ENCODE measurements at places on chromosomes 12 and 14.

DNA sequence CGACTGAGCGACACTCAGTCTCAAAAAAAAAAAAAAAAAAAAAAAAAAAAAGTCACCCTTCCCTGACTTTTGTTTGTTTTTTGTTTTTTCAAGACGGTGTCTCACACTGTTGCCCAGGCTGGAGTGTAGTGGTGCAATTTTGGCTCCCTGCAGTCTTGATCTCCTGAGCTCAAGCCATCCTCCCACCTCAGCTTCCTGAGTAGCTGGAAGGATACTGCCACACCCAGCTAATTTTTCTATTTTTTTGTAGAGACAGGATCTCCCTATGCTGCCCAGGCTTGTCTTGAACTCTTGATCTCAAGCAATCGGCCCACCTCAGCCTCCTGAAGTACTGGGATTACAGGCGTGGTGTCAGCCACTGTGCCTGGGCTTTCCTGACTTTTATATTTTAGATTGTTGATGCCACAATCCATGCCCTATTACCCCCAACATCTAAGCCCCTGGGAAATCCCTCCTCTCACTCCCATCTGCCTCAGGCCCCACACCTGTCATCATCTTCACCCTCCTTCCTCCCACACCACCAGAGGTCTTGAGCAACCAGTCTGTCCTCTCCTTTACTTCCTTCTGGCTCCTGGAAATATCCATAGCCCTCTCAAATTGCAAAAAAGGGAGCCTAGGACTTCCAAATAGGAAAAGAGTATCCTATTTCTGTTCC, 7.8 kb downstream of the IKZF4 start:
- H3K36me3 ChIP-seq = peaks cover 22% of the 10 kb centered on the region
- peaks cover 13% of the 10 kb centered on the region for H3K4me1 ChIP-seq
- DNase-seq = peak; percentile 84
- H3K27me3 ChIP-seq = no peaks in the 10 kb centered on the region

GRCh38 chr14:95185033-95185766, 27.9 kb upstream of the DICER1 start:
- no peaks in the 10 kb centered on the region for H3K36me3 ChIP-seq
- peaks cover 11% of the 10 kb centered on the region for H3K4me1 ChIP-seq
- no peak for DNase-seq
- H3K4me3 ChIP-seq = no peak overlapping the region
- no peak overlapping the region for H3K27ac ChIP-seq

DNA sequence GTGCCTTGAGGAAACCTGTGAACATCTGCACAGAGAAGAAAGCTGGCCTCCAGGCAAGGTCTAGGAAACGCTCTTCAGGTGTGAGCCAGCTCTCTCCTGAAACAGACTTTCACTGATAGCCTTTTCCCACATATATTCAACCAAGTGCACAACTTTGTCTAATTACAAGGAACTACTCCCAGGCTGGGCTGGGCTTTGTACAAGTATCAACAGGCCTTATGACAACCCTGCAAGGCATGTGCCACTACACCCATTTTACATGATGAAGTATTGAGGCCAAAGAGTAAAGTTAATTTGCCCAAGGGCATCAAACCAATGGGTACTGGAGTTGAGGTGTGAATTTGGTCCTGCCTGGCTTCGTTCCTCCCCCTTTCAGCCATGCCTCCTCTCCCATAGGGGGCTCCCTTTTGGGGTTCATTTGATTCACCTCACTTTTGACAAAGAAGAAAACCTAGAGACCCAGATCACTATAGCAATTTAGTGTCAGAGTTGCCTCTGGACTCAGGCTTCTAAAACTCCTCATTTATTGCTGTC, 2.1 kb downstream of the CSRP2 start:
- DNase-seq = no peak
- H3K27me3 ChIP-seq = no peaks in the 10 kb centered on the region
- H3K27ac ChIP-seq = no peak overlapping the region

- H3K4me3 ChIP-seq = no peak overlapping the region
- DNase-seq = peak; percentile 98
- H3K4me1 ChIP-seq = peaks cover 24% of the 10 kb centered on the region
- H3K27ac ChIP-seq = peak overlapping the region; percentile 46
- H3K36me3 ChIP-seq = no peaks in the 10 kb centered on the region
Measured at GRCh38 chr12:49868952-49869815, 26.3 kb upstream of the BCDIN3D start.

DNA sequence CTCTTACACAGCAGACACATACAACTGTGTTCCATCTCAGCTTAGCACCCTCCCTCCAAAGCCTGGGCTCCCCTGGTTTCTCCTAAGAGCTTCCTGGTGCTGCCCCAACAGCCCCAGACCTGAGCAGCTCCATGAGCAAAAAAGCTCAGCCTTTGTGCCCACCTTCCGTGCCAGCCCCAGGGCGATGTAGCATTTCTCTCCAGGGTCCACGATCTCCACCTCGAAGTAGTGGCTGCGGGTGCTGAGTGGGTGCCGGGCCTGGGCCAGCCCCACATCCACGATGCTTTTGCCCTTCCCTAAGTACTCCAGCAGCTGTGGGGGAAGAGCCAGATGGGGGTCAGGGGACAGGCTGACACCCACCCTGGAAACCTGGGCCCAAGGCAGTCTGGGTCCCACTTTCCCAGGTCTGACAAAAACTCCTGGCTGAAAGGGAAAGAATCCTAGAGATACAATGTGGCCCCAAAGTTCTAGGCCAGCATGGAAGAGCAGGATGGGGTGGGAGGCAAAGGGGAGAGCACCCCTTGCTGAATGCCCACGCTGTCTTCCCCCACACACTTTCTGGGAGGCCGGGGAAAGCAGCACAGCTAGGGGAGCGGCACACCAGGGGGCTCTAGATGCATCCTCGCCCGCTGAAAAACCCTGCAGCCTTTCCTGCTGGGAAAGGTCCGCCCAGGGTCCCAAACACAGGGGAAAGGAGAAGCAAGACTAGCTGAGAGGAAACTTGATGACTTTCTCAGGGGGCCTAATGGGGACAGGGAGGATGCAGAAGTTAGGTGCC, 11.0 kb downstream of the SPRYD3 start:
- peaks cover 72% of the 10 kb centered on the region for H3K4me1 ChIP-seq
- peak; percentile 87 for DNase-seq
- no peaks in the 10 kb centered on the region for H3K27me3 ChIP-seq
- peak overlapping the region; percentile 27 for H3K27ac ChIP-seq
- H3K36me3 ChIP-seq = peaks cover 59% of the 10 kb centered on the region

DNA sequence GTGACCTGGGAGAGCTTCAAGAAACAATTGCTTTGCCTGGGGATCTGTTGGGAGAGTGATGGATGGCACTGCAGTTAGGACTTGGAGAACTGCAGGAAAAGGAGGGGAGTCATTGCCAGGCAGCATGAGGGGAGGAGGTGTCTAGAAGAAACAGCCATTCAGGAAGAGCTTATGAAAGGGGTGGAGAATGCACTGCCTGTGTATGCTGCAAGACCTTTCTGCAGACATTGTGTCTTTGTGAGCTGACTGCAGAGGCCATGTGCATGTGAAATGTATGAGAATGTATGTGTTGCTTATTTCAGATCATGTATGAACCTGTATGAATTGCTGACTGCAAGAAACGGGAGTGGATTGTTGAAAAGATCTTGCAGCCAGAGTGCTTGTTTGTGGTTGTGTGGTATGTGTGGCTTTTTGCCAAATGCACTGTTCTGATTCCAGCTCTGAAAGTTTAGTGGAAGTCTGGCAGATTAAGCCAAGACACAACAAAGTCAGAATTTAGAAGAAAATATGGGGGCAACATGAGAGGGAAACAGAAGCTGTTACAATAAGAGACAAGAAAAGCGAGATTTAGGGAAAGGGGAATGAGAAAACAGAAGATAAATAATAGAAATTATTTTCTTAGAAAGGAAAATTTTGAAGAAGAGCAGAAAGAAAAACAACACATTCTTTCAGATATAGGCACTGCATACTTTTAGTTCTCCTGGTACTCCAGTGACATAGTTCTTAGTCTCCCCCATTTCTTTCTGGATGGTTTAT, 9.8 kb upstream of the RIMKLB start:
- H3K4me1 ChIP-seq = peaks cover 13% of the 10 kb centered on the region
- peak overlapping the region; percentile 12 for H3K4me3 ChIP-seq
- H3K27ac ChIP-seq = peak overlapping the region; percentile 8

DNA sequence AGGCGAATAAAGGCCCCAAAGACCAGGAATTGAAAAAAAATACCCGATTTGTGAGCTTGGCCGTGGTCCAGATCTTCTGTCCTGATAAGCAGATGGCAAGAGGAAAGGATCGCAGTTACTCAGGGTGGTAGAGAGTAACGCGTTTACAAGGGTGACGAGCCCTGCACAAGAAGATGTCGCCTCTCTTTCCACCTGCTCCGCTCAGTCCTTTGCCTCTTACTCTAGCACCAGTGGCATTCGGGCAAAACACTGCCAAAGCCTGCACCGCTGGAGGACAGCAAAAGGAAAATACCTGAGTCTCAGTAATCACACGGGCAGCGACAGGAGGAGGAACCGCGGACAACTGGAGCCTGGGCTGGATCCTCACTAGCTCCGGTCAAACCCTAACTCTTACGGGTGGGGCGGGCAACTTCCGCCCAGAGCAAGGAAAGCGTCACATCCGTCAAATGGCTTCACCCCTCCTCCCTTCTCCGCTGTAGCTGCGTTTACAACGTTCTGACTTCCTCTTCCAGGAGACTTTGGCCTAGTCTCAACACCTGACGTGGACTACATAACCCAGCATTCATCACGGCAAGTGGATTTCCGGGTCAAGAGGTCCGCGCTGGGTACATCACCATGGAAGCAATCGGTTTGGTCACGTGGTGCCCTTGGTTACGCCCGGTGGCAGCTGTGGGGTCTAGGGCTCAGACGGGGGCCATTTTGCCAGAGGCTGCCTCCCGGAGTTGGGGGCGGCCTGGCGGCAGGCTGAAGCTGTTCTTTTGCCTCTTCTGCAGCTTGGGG, at the start of the genes KLHL28 and TOGARAM1:
TSS of gene KLHL28 (minus strand) at position 394 of the 780 bp plus-strand sequence. CDS start 16,019 bp downstream, outside the sequence.
TSS of gene TOGARAM1 (plus strand) at position 637 of the 780 bp plus-strand sequence. CDS start 232 bp downstream, outside the sequence.
- H3K27ac ChIP-seq = peak within 1 kb of the TSS; percentile 93
- peak within 1 kb of the TSS; percentile 92 for H3K4me3 ChIP-seq
- peaks cover 14% of the 10 kb centered on the region for H3K4me1 ChIP-seq
- H3K27me3 ChIP-seq = no peaks in the 10 kb centered on the region

GRCh38 chr12:98224584-98225221, 290.7 kb upstream of the TMPO start:
- no peak for DNase-seq
- H3K4me3 ChIP-seq = no peak overlapping the region
- H3K4me1 ChIP-seq = no peaks in the 10 kb centered on the region
- H3K27me3 ChIP-seq = no peaks in the 10 kb centered on the region
- no peaks in the 10 kb centered on the region for H3K36me3 ChIP-seq

- H3K4me1 ChIP-seq = peaks cover 53% of the 10 kb centered on the region
- H3K27ac ChIP-seq = peak overlapping the region; percentile 99
- H3K27me3 ChIP-seq = no peaks in the 10 kb centered on the region
- DNase-seq = no peak
- H3K4me3 ChIP-seq = no peak overlapping the region
Measured at GRCh38 chr12:108804271-108804953, 53.0 kb downstream of the SSH1 start.

DNA sequence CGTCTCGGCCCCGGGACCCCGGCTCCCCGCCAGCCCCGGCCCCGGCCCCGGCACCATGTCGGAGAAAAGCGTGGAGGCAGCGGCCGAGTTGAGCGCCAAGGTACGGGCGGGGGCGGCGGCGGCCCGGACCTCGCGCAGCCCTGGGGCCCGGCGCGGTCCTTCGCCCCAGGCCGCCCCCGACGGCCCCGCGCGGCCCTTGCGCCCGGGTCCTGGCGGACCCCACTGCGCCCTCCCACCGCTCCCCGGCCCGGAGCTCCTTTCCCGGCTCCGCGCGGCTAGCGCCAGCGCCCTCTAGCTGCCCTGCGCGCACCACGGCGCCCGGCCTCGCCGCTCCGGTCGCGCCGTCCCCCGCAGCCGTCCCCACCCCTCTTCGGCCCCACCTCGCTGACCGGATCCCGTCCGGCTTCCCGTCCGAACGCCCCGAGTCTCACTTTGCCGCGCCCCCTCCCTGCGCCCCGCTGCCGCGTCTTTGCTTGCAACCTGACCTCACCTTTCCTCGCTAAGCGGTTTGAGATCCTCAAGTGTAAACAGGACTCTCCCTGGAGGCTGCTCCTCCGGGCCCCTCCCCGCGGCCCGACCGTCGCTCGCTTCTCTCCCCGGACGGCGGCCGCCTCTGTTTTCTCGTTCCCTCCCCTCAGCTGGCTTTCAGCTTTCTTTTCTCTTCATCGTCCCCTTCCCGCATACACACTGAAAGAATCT, 637 bp downstream of the PTMS start:
- peak overlapping the region; percentile 89 for H3K4me3 ChIP-seq
- no peaks in the 10 kb centered on the region for H3K27me3 ChIP-seq
- peaks cover 38% of the 10 kb centered on the region for H3K4me1 ChIP-seq
- peaks cover 15% of the 10 kb centered on the region for H3K36me3 ChIP-seq
- peak overlapping the region; percentile 4 for H3K27ac ChIP-seq

DNA sequence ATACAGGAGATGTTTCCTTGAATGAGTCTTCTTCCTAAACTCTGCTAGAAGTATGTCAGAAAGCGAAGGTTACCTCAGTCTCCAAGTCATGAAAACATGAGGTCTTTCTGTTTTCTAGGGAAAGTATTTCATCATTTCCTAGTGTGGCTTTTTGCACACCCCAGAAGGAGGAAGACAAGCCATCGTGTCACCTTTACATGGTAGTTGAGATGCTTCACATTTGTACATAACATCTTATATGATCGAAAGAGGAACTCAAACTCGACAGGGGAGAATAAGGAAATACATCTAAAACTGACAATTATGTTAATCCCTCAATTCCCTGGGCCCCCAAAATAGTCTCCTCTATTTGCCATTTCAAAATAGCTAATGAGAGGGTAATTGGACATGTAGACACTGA, 214.1 kb upstream of the PLEKHG7 start:
- H3K4me3 ChIP-seq = no peak overlapping the region
- no peaks in the 10 kb centered on the region for H3K27me3 ChIP-seq
- no peak for DNase-seq
- no peak overlapping the region for H3K27ac ChIP-seq
- no peaks in the 10 kb centered on the region for H3K36me3 ChIP-seq

DNA sequence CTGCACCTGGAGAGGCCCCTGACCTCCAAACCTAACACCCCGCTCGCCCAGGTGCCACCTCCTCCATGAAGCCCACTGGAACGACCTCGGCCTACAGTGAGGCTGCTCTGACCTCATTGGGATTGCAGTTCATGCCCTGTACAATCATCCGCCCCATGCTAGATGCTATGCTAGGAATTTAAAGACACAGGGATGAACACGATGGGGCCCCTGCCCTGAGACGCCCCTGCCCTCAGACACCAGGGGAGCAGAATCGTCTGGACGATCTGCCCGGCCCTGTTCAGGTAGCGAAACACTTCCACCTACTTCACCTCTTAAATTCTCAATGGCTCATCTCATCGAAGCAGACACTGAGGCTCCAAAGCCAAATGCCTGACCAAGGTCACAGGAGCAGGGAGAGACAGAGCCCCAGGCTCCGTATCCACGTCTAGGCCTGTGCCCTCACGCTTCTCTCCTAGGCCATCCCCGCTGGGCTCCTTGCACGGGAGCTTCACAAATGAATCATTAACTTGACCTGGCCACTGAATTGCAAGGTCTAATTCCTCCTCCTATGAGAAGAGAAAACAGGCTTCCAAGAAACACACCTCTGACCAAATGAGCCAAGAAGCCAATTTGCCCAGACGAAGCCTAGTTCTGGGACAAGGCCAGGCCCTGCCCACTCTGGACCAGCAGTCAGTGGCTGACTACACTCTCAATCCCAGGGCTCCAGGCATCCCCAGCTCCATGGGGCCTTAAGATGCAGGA, 35.2 kb downstream of the SCARB1 start:
- H3K36me3 ChIP-seq = no peaks in the 10 kb centered on the region
- H3K4me3 ChIP-seq = peak overlapping the region; percentile 27
- peaks cover 18% of the 10 kb centered on the region for H3K4me1 ChIP-seq
- no peaks in the 10 kb centered on the region for H3K27me3 ChIP-seq
